ENCODE measurements at places on chromosomes 13 and 19.

DNA sequence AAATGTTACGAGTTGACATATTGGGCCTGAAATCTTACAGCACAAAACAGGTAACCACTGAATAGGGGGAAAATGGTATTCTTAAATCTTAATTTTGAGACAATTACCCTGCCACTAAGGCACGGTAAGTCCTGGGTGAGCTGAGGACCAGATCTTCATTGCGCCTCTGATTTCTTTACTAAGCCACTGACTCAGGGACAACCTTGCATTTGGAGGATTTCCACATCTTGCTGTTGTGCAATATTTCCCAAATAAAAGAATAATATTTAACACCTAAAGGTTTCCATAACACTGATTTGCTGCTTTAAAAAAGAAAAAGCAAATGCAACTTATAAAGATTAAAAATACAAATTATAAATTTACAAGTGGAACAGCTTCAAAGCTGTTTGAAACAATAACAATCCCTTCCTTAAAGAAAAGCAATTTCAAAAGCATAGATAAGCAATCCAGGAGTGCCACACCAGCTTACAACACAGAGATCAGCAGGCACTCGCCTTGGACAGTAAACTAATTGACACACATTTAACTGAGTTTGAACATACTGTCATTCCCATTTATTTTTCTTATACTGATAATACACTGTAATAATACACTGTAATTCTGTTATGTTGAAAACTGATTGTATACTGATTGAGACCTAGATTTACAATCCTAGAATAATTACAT is 79.6 kb upstream of the DOCK9 start:
- DNase-seq = no peak

DNA sequence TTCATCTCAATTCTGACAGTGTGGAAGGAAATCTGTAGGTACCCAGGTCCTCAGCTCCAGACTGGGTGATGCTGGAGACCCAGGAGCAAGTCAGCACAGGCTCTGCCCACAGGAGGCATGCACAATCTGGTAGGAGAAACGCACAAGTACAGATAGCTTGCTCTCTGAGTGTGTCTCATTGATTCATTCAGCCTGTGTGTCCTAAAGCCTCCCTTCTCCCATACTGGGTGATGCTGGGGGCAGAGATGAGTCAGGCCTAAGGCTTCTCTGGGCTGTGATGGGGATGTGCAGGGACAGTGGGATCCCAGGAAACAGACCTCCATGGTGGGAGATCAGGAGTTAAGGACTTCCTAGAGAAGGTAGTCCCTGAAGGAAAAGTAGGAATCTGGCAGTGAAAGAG is 6.8 kb downstream of the ZNF526 start:
- DNase-seq = no peak

- DNase-seq = no peak
These were observed 80.7 kb upstream of the OLFM4 start for GRCh38 chr13:52947921-52948373.

DNA sequence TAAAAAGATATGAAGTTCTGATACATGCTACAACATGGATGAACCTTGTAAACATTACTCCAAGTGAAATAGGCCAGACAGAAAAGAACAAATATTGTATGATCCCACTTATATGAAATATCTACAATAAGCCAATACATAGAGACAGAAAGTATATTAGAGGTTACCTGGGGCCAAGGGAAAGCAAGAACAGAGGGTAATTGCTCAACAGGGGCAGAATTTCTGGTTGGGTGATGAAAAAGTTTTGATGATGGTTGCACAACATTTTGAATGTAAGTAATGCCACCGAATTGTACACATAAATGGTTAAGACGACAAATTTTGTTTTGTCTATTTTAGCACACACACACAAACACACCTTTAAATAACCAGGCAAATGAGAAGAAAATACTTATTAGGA is 268.4 kb downstream of the FOXO1 start:
- no peak for DNase-seq

GRCh38 chr19:58054901-58055874 is 3.9 kb upstream of the ZNF135 start:
- DNase-seq = no peak

DNA sequence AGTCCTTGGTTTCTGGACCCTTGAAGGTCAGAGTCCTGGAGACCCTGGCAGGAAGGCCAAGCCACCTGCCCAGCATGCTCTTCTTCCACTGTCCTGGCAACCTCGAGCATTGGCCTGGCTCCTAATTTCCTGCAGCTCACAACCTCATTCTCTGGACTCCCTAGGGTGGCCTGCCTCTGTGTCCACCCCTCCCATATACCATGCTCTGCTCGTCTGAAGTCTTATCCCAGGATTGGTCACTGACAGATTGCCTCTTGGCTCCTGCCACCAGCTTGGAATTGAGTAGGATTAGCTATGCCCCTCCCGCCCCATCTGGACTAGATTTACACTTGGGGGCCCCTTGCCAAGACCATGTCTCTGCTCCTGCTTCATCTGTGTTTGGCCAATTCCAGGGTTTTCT is 17.1 kb upstream of the WASF3 start:
- DNase-seq = no peak

DNA sequence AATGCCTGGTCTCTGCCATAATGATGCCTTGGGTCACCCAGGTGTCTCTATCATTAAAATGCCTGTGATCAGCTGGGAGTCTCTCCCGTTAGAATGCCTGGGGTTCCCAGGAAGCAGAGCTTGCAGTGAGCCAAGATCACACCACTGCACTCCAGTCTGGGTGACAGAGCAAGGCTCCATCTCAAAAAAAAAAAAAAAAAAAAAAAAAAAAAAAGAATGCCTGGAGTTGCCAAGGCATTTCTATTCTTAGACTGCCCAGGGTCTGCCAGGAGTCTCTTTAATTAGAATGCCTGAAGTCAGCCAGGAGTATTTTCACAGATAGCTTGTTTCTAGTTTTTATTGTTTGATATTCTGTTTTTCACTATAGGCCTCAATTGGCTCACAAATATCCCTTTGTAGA is 1552.5 kb downstream of the UQCRFS1 start:
- DNase-seq = no peak
